Spinal cord (tissue), 10 donors: ENCODE measurements at places on chromosomes 3 and 15.
A peak's percentile ranks its signal among the peaks of the same experiment; 100 is the strongest.

- no peak overlapping the region for H3K27ac ChIP-seq
- peaks cover 3% of the 10 kb centered on the region for H3K4me1 ChIP-seq
- H3K4me3 ChIP-seq = no peak overlapping the region
- H3K36me3 ChIP-seq = no peaks in the 10 kb centered on the region
- H3K27me3 ChIP-seq = no peaks in the 10 kb centered on the region
- no peak for DNase-seq
Measured at GRCh38 chr15:52481915-52482314, 46.8 kb downstream of the MYO5A start.

DNA sequence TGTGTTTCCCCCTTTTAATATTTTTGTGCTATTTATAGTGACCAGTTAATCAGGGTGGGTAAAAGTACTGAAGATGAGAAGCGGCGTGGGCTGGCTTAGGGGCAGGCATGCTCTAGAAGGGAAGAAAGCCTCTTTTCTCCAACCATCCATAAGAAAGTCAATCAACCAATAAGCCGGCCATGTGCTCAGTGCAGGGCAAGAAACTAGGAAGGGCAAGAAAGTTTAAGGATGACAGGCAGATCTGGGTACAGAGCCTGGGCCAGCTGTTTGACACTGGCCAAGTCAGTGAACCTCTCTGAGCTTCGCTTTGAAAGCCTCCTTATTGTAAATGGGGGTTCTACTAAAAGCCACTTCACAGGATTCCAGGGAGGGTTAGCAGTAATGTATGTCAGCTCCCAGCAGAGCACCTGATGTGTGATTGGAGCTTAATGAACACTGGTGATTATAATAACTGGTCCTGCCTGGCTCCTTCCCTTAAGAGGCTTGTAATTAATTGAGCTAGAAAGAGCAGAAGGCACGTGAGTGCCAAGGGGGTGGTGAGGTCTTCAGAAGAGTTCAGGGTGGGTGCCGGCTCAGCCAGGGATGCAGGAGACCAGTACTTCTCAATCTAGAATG is 5.7 kb upstream of the CHRNA3 start:
- DNase-seq = no peak
- peaks cover 3% of the 10 kb centered on the region for H3K4me1 ChIP-seq
- H3K27me3 ChIP-seq = peaks cover 12% of the 10 kb centered on the region
- H3K4me3 ChIP-seq = no peak overlapping the region
- H3K36me3 ChIP-seq = no peaks in the 10 kb centered on the region
- H3K27ac ChIP-seq = no peak overlapping the region

GRCh38 chr3:96334779-96335178 is 479.6 kb upstream of the EPHA6 start:
- H3K4me1 ChIP-seq = no peaks in the 10 kb centered on the region
- no peaks in the 10 kb centered on the region for H3K36me3 ChIP-seq
- no peak overlapping the region for H3K27ac ChIP-seq
- no peak overlapping the region for H3K4me3 ChIP-seq
- DNase-seq = no peak

- no peak for DNase-seq
- no peak overlapping the region for H3K4me3 ChIP-seq
- H3K27me3 ChIP-seq = no peaks in the 10 kb centered on the region
- H3K36me3 ChIP-seq = no peaks in the 10 kb centered on the region
Measured at GRCh38 chr15:35311615-35312014, 226.5 kb upstream of the NANOGP8 start.

DNA sequence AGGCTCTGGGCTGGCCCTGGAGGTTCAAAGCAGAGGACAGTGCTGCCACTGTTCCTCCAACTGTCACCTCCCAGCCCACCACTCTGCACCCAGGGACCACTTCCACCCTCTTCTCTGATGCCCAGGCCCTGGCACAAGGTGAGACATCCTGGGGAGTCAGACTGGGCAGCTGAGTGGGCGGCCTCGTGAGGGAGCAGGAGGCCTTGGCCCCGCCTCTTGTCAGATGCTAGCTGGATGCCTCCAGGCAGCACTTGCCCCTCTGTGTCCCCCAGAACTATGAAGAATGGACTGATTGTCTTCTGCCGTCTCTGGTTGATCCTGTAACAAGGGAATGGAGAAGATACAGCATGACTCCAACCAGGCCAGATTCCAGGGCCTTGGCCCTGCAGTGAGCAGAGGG is 191.0 kb upstream of the LINGO1 start:
- H3K4me1 ChIP-seq = peaks cover 40% of the 10 kb centered on the region
- H3K36me3 ChIP-seq = no peaks in the 10 kb centered on the region
- no peak for DNase-seq

- H3K27me3 ChIP-seq = no peaks in the 10 kb centered on the region
- H3K36me3 ChIP-seq = no peaks in the 10 kb centered on the region
- no peak for DNase-seq
- peak overlapping the region; percentile 92 for H3K27ac ChIP-seq
- H3K4me3 ChIP-seq = peak overlapping the region; percentile 76
Measured at GRCh38 chr15:45523166-45523460, 558 bp upstream of the SLC30A4 start.

GRCh38 chr3:137988152-137988551 is 21.8 kb upstream of the CLDN18 start:
- no peak overlapping the region for H3K27ac ChIP-seq
- H3K4me3 ChIP-seq = no peak overlapping the region
- H3K36me3 ChIP-seq = no peaks in the 10 kb centered on the region
- no peak for DNase-seq

GRCh38 chr3:44109771-44110361 is 131.8 kb upstream of the TOPAZ1 start:
- H3K27ac ChIP-seq = no peak overlapping the region
- H3K27me3 ChIP-seq = no peaks in the 10 kb centered on the region

DNA sequence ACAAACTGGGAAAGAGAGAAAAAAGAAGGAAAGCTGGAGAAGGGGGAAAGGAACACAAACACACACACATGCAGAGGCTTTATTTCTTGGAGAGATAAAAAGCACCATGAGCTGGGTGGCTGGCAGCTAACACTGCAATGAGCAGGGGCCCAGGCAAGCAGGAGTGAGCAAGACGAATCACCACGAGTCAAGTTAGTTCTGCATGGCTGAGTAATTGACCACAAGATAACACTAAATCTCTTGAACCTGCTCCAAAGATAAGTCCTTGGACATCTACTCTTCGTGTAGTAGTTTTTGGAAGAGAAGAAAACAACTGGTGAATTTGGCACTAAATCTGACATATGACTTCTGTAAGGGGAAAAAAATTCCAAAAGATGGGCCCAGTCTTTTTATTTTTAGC is 100.9 kb downstream of the MYO5A start:
- no peaks in the 10 kb centered on the region for H3K4me1 ChIP-seq
- H3K27ac ChIP-seq = no peak overlapping the region
- DNase-seq = no peak

- peaks cover 40% of the 10 kb centered on the region for H3K4me1 ChIP-seq
- peak; percentile 83 for DNase-seq
- H3K4me3 ChIP-seq = peak overlapping the region; percentile 92
- H3K27ac ChIP-seq = peak overlapping the region; percentile 94
Measured at GRCh38 chr15:96326328-96327154, 4.0 kb upstream of the NR2F2 start.

- H3K27ac ChIP-seq = no peak overlapping the region
- H3K27me3 ChIP-seq = no peaks in the 10 kb centered on the region
- H3K4me3 ChIP-seq = no peak overlapping the region
- no peaks in the 10 kb centered on the region for H3K36me3 ChIP-seq
Measured at GRCh38 chr3:179438841-179439240, 12.4 kb downstream of the GNB4 start.

DNA sequence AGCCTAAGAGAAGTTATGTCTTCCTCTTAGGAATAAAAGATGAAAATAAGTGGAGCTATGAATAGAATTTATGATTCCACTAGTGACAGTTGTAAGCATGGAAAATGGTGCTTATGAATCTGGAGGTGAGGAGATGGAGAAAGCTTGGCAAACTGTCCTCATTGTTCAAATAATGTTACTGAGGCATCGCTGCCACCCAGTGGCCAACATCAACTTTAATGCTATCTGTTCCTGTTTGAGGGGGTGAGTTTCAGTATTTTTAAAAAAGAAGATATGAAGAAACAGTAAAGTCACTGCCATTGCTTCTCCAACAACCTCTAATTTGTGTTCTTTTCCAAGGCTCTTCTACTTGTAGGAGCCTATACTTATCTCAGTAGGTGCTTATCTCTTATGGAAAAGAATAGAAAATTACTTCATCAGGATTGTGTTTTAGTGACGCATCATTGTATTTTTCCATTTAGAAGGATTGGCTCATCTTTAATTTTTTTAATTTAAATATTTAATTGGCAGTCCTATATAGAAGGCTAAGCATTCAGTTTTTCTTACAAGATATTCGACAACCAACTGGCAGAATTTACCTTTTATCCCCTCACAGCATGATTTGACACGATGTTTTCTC is 260.4 kb upstream of the P2RY1 start:
- no peak overlapping the region for H3K4me3 ChIP-seq
- no peak overlapping the region for H3K27ac ChIP-seq
- peak; percentile 12 for DNase-seq
- H3K27me3 ChIP-seq = no peaks in the 10 kb centered on the region

GRCh38 chr3:114565216-114565615 is 271.4 kb downstream of the TIGIT start:
- DNase-seq = no peak
- no peaks in the 10 kb centered on the region for H3K36me3 ChIP-seq
- no peaks in the 10 kb centered on the region for H3K4me1 ChIP-seq
- no peak overlapping the region for H3K4me3 ChIP-seq
- H3K27ac ChIP-seq = no peak overlapping the region

- no peaks in the 10 kb centered on the region for H3K4me1 ChIP-seq
- peak; percentile 15 for DNase-seq
- H3K4me3 ChIP-seq = no peak overlapping the region
- no peaks in the 10 kb centered on the region for H3K27me3 ChIP-seq
- H3K36me3 ChIP-seq = no peaks in the 10 kb centered on the region
Measured at GRCh38 chr3:14335774-14336748, 66.3 kb upstream of the SLC6A6 start.

- no peaks in the 10 kb centered on the region for H3K27me3 ChIP-seq
- H3K4me1 ChIP-seq = peaks cover under 1% of the 10 kb centered on the region
- no peak overlapping the region for H3K27ac ChIP-seq
- no peak overlapping the region for H3K4me3 ChIP-seq
Measured at GRCh38 chr3:50551054-50551659, 16.4 kb downstream of the C3orf18 start.

DNA sequence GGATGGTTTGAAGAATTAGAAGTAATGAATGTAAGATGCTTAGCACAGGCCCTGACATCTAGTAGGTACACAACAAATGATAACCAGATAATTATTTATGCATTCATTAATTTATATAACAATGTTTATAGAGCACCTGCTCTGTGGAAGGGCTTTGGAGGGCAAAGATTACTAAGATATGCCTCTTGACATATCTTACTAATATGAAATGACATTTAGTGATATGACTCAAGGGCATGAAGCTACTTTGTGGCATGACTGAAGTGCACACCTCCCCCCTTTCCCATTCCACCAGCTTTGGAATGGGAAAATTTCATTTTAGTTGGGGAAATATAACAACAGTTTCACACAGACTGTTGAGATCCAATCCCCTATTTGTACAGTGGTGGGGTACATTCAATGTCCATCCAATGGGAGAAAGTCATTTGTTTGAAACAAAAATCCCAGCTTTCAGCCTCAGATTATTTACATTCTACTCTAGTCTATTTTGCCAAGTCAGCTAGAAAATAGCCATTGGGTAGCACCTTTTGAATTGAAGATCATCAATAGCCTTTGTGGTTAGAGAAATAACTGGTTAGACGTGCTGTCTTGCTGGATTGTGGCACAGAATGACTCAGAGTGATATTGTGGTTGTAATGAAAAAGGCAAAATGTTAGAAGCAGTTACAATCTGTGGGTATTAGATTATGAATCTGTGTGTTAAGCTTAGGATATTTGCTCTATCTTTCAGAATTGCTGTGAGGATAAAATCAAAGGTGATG is 72.9 kb downstream of the MOBP start:
- H3K27me3 ChIP-seq = no peaks in the 10 kb centered on the region
- no peak overlapping the region for H3K27ac ChIP-seq
- DNase-seq = no peak
- no peaks in the 10 kb centered on the region for H3K36me3 ChIP-seq
- no peak overlapping the region for H3K4me3 ChIP-seq
- no peaks in the 10 kb centered on the region for H3K4me1 ChIP-seq

DNA sequence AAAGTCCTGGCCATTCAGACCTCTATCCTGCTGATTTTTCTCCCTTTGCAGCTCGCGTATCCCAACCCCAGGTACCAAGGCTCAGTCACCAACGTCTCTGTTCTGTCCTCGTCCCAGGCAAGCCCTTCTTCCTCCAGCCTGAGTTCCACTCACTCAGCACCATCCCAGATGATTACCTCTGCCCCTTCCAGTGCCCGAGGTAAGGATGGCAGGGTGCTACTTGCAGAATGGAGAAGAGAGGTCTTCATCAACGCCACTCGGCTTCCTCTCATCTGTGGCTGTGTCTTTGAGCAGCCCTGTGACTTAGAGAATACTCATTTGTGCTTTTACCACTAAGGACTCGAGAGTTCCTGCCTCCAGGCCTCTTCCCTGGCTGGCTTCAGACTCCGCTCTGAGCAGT is 22.6 kb upstream of the MANF start:
- H3K4me1 ChIP-seq = no peaks in the 10 kb centered on the region
- no peak overlapping the region for H3K4me3 ChIP-seq
- H3K27ac ChIP-seq = no peak overlapping the region
- peaks cover 48% of the 10 kb centered on the region for H3K36me3 ChIP-seq

DNA sequence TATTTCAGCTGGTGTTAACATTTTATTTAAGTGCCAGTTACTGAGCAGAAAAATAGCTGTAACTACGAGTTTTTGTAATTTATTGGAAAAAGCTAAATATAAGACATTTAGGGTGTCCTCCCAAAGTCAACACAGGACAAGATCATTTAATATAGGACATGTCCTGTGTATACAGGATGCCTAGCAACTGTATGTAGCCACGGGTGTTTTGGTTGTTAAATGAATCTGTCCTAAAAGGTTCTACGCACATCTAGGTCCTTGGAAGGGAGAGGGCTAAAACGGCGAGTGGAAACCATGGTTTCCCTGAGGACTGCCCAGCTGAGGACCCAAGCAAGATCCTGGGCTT is 565 bp upstream of the ZNF621 start:
- DNase-seq = no peak
- peak overlapping the region; percentile 78 for H3K27ac ChIP-seq
- H3K36me3 ChIP-seq = peaks cover 6% of the 10 kb centered on the region
- H3K27me3 ChIP-seq = no peaks in the 10 kb centered on the region

- H3K36me3 ChIP-seq = no peaks in the 10 kb centered on the region
- H3K27ac ChIP-seq = no peak within 1 kb of the TSS
- H3K4me1 ChIP-seq = peaks cover 16% of the 10 kb centered on the region
- peaks cover 36% of the 10 kb centered on the region for H3K27me3 ChIP-seq
Measured at GRCh38 chr15:69298697-69299441, at the start of gene PAQR5. Gene PAQR5, plus strand, starts transcription at chr15:69298912. Its CDS starts 61,169 bp downstream, at chr15:69360081.

- peak; percentile 29 for DNase-seq
- H3K4me3 ChIP-seq = no peak overlapping the region
- H3K36me3 ChIP-seq = no peaks in the 10 kb centered on the region
- H3K4me1 ChIP-seq = no peaks in the 10 kb centered on the region
Measured at GRCh38 chr3:152444029-152444641, 175.4 kb downstream of the MBNL1 start.

- H3K27me3 ChIP-seq = no peaks in the 10 kb centered on the region
- no peak overlapping the region for H3K27ac ChIP-seq
- no peak overlapping the region for H3K4me3 ChIP-seq
- no peaks in the 10 kb centered on the region for H3K36me3 ChIP-seq
- no peaks in the 10 kb centered on the region for H3K4me1 ChIP-seq
- no peak for DNase-seq
Measured at GRCh38 chr3:69855436-69856162, 116.3 kb downstream of the MITF start.

GRCh38 chr3:68249265-68249664 is 594.9 kb upstream of the SUCLG2 start:
- no peak overlapping the region for H3K4me3 ChIP-seq
- no peaks in the 10 kb centered on the region for H3K36me3 ChIP-seq
- H3K27ac ChIP-seq = no peak overlapping the region
- no peaks in the 10 kb centered on the region for H3K4me1 ChIP-seq
- no peak for DNase-seq
